ENCODE measurements at places on chromosomes 1 and 21. TPM values are rescaled to one million over a fixed set of nuclear protein-coding genes. Genes with fewer than 3 reads are reported as not detected.

SHE gene
- total RNA-seq, result 48.3 TPM

ANGPTL1 gene
- total RNA-seq, result 9.3 TPM

PGLYRP4 gene
- total RNA-seq, result not detected

MFSD2A gene
- 225 TPM for total RNA-seq

DNA sequence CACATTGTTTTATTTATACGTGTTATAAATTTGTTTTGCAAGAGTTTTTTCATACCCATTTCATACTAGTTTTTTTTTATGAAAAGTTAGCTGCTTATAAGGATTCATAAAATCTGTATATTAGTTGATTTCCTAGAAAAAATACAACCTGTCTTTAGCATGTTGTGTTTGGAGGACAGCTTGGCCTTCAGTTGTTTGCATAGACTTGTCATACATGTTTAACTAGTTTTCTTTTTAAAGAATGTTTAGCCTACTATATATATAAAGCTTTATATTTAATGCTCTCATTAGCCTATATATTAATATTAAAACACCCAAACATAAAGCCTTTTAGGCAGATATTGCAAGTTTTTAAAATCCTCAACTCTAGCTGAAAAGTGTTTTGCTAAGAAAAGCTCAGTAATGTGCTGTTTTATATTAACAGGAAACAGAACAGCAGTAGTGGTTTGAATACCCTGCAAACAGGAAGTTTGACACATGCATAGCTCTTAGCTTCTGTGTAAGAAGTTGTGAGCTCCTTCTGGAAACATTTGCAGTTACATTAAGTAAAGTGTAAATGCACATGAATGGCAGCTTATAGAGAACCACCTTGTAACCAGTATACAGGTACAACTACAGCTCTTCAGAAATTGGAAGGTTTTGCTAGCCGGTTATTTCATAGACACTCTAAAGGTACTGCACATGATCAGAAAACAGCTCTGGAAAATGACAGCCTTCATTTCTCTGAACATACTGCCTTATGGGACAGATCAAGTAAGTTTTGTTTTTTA is at the start of gene PRKACB:
Gene PRKACB (plus strand): TSS at position 476 of the 770 bp plus-strand sequence. CDS start 91 bp downstream, at position 567.
- H3K4me3 ChIP-seq, result peak within 1 kb of the TSS; percentile 34
- H3K27ac ChIP-seq, result peak within 1 kb of the TSS; percentile 69
- no peaks in the 10 kb centered on the region for H3K36me3 ChIP-seq
- H3K27me3 ChIP-seq, result no peaks in the 10 kb centered on the region
- no peak for DNase-seq
- H3K4me1 ChIP-seq, result peaks cover 12% of the 10 kb centered on the region

DNA sequence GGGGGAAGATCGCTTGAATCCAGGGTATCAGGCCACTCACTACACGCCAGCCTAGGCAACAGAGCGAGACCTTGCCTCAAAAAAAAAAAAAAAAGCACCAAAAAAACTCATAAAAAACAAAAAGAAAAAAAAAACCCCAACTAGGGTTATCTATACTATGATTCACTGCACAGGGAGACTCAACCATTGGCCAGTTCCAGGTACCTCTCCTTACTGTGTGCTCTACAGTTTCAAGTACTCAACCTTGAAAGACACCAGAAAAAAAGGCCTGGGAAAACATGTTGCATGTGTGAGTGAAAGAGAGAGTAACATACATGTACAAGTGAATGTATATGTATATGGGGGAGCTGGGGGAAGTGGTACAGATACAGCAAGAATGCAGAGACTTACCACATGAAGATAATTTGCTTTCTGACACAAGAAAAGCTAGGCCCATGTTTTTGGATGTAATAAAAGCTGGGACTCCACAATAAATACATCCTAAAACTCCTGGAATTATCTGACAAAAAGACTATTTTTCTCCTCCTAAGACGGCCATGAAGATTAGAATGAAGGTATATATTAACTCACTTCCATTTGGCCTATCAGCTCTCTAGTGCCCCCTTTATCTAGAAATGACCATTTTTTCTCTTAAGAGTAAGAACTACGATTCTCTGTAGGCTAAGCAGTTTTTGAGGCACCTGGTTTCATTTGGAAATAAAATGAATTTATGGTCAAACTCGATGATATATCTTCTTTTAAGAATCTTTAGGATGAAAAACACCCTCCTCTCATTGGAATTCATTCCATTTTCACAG is 52.2 kb downstream of the SLC27A3 start:
- H3K27ac ChIP-seq, result no peak overlapping the region
- peaks cover 33% of the 10 kb centered on the region for H3K36me3 ChIP-seq
- H3K4me3 ChIP-seq, result no peak overlapping the region
- DNase-seq, result no peak
- H3K27me3 ChIP-seq, result no peaks in the 10 kb centered on the region
- no peaks in the 10 kb centered on the region for H3K4me1 ChIP-seq

DNA sequence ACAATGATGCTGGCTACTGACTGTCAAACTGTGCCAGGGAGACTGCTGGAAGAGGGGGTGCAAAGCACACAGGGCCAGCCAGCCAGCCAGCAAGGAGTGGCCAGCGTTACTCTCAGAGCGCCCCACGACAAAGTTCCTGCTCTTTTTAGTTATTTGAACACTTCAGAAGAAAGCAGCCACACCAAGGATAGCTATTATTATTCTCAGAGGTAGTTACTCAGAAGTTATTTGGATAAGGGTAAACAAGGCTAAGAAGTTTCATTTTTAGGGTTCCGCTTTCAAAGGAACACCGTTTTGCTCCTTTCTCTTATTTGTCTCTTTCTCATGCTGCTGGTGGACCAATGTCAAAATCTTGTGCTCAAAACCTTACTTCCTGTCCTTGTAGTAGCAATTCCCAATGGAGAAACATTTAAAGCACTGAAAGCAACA is 59.9 kb downstream of the VANGL2 start:
- H3K36me3 ChIP-seq, result no peaks in the 10 kb centered on the region
- no peak overlapping the region for H3K4me3 ChIP-seq
- no peaks in the 10 kb centered on the region for H3K27me3 ChIP-seq

DNA sequence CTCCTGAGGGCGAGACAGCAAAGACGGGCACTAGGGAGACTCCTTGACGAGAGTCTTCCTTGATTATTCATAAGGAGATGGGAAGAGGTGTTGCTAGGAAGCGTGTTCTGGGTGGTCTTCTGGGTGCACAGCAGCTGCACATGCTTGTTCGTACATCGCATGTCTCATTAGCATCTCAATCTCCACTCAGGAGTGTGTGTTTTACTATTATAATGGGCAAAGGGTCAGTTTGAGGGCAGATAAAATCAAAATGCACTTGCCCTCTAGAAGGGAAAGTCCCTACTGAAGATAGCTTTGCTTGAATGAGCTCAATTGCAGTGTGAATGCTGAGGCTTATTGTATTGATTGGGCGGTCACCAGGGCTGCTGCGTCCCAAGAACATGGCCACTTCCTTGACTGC is 50.2 kb upstream of the SCCPDH start:
- H3K27ac ChIP-seq, result no peak overlapping the region
- no peaks in the 10 kb centered on the region for H3K27me3 ChIP-seq
- H3K4me1 ChIP-seq, result no peaks in the 10 kb centered on the region
- no peak for DNase-seq
- H3K36me3 ChIP-seq, result peaks cover 5% of the 10 kb centered on the region

DNA sequence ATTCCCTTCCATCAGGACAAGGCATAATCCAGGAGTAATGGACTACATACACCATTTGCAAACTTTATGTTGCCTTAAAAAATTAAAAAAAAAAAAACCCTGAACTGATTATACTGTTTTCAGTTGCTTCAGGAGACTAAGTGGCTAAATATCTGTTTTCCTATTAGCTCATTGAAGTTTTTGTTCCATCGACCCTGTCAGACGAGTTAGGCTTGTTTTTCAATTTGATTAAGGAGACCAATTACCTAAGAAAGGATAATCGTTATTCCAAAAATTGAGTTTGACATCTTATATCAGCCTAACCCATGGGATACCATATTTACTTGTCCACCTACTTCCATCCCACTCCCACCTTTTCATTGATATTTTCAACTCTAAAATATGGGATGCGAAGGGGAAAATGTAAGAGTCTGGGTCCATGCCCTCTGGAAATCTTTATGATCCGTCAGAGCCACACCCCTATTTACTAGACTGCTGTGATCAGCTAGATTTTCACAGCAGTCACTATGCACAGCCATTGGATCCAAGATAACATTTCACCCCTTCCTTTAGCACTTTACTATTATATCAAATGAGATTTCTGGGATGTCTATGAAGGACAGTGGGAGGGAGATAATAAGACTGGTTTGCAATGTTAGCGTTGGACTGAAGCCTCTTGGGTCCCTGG is 41.0 kb downstream of the IL12RB2 start:
- no peaks in the 10 kb centered on the region for H3K27me3 ChIP-seq
- no peaks in the 10 kb centered on the region for H3K36me3 ChIP-seq
- no peak overlapping the region for H3K4me3 ChIP-seq
- DNase-seq, result no peak
- H3K27ac ChIP-seq, result no peak overlapping the region
- H3K4me1 ChIP-seq, result no peaks in the 10 kb centered on the region

DNA sequence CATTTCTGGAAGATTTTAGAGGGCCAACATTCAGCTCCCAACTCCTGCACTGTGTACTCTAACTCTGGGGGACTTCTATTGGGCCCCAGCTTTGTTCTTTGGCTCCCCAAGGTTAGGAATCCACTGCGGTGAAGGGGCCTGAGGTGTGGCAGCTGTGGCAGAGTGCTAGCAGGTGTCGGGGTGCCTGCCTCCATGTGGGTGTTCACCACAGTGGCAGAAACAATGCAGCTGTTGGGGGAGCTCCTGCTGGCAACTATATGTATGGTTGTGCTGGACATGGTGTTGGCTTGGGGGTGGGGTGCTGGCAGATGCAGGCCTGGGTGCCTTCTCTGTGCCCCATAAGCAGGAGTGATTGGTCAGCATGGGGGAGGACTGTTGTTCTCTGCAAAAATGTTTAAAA is 95.5 kb downstream of the ST6GALNAC3 start:
- no peak overlapping the region for H3K4me3 ChIP-seq
- no peak for DNase-seq
- no peaks in the 10 kb centered on the region for H3K36me3 ChIP-seq
- no peaks in the 10 kb centered on the region for H3K4me1 ChIP-seq
- H3K27me3 ChIP-seq, result no peaks in the 10 kb centered on the region

GRCh38 chr1:188269956-188270355 is 1441.2 kb downstream of the PLA2G4A start:
- no peak overlapping the region for H3K27ac ChIP-seq
- no peaks in the 10 kb centered on the region for H3K27me3 ChIP-seq
- no peak for DNase-seq
- no peaks in the 10 kb centered on the region for H3K4me1 ChIP-seq

GRCh38 chr1:172827301-172827700 is 168.4 kb downstream of the FASLG start:
- H3K36me3 ChIP-seq, result no peaks in the 10 kb centered on the region
- peak overlapping the region; percentile 45 for H3K27ac ChIP-seq
- no peak overlapping the region for H3K4me3 ChIP-seq
- no peak for DNase-seq

GRCh38 chr1:18564676-18565075 is 66.0 kb upstream of the PAX7 start:
- H3K27ac ChIP-seq, result no peak overlapping the region
- no peak overlapping the region for H3K4me3 ChIP-seq
- H3K36me3 ChIP-seq, result no peaks in the 10 kb centered on the region
- H3K4me1 ChIP-seq, result no peaks in the 10 kb centered on the region

DNA sequence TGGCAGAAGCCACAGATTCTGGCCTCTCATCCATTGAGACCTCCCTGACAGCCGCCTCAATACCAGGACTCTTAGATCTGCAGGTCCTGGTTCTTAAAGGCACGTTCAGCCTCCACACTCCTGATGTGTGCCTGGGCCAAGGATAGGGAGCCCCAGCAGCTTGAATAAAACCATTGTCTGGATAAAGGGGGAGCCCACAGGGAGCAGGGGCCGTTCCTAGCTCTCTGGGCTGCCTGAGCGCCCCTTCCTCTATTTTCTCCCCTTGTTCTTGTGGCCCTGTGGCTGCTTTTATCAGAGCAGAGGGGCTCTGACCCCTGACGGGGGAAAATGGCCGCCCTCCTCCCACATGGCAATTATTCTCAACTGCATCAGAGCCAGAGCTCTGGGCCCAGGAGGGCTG is 200.8 kb downstream of the HUNK start:
- H3K4me3 ChIP-seq, result no peak overlapping the region
- no peaks in the 10 kb centered on the region for H3K4me1 ChIP-seq
- H3K27ac ChIP-seq, result no peak overlapping the region
- no peaks in the 10 kb centered on the region for H3K36me3 ChIP-seq
- DNase-seq, result no peak

GRCh38 chr1:14570514-14570913 is 28.0 kb upstream of the KAZN start:
- H3K27me3 ChIP-seq, result no peaks in the 10 kb centered on the region
- H3K4me1 ChIP-seq, result no peaks in the 10 kb centered on the region
- no peak overlapping the region for H3K27ac ChIP-seq
- no peak for DNase-seq

GRCh38 chr1:180274221-180274620 is 44.2 kb downstream of the LHX4 start:
- no peaks in the 10 kb centered on the region for H3K27me3 ChIP-seq
- H3K36me3 ChIP-seq, result peaks cover 6% of the 10 kb centered on the region
- no peaks in the 10 kb centered on the region for H3K4me1 ChIP-seq
- DNase-seq, result no peak

- no peaks in the 10 kb centered on the region for H3K4me1 ChIP-seq
- no peak overlapping the region for H3K27ac ChIP-seq
- H3K4me3 ChIP-seq, result no peak overlapping the region
- no peaks in the 10 kb centered on the region for H3K27me3 ChIP-seq
Observed at GRCh38 chr1:210003501-210003900, 65.5 kb downstream of the SYT14 start.

DNA sequence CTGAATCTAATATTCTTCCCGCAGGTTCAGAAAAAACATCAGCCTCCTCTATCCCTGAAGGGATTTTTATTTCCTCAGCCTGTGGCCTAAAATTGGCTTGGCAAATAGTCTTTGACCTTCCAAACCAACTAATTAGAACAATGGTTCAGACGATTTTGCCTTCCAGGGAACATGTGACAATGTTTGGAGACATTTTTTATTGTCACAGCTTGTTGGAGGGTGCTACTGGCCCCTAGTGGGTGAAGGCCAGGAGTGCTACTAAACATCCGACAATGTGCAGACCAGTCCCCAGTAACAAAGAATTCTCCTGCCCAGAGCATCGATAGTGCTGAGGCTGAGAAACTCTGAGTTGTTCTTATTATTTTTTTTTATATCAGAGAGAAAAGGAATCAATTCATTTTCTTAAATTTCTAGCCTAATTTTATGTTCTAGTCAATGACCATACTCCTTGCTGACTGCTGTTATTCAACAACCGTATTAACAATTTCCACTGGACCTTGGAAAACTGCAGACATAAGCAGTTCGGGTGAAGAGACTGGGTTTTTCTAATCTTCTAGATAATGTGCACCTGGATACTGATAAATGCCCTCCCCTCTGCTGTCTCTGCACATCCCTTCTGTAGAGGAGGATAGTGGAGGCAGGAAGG is 280.7 kb downstream of the LMX1A start:
- no peaks in the 10 kb centered on the region for H3K36me3 ChIP-seq
- no peak overlapping the region for H3K27ac ChIP-seq
- no peak overlapping the region for H3K4me3 ChIP-seq
- no peaks in the 10 kb centered on the region for H3K27me3 ChIP-seq

DNA sequence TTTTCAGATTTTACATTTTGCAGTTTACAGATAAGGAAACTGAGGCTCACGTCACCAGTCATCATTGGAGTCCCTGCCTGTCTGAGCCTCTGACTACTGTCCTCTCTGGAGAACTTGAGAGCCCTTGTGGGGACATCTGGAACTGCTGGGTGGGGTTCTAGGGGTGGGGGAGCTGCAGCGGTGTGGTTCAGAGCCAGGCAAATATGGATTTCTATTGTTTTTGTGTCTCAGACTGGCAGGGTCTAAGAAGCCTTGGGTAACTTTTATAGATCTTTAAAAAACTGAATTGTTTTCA is 46.9 kb downstream of the IER5 start:
- peaks cover 36% of the 10 kb centered on the region for H3K4me1 ChIP-seq
- H3K4me3 ChIP-seq, result peak overlapping the region; percentile 12
- no peaks in the 10 kb centered on the region for H3K36me3 ChIP-seq
- no peak for DNase-seq
- peak overlapping the region; percentile 79 for H3K27ac ChIP-seq
